ENCODE measurements at places on chromosomes 4 and X.
A peak's percentile ranks its signal among the peaks of the same experiment; 100 is the strongest.

- no peak for DNase-seq
Observed at GRCh38 chrX:44189116-44189515, 154.4 kb downstream of the EFHC2 start.

- DNase-seq: peak; percentile 51
Observed at GRCh38 chrX:77899081-77899828, at the start of gene COX7B. Gene COX7B (plus strand): TSS chrX:77899468. CDS start chrX:77899554, 86 bp downstream.

DNA sequence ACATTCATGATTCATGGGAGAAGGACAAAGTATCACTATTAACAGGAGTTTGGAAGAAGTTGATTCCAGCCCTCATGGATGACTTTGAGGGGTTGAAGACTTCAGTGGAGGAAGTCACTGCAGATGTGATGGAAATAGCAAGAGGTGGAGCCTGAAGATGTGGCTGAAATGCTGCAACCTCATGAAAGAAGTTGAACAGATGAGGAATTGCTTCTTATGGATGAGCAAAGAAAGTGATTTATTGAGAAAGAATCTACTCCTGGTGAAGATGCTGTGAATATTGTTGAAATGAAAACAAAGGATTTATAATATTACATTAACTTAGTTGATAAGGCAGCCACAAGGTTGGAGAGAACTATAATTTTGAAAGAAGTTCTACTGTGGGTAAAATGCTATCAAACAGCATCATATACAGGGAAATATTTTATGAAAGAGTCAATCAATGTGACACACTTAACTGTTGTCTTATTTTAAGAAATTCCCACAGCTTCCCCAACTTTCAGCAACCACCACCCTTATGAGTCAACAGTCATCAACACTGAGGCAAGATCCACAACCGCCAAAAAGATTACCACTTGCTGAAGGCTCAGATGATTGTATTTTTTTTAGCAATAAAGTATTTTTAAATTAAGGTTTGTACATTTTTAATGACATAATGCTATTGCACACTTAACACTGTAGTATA, 302.6 kb downstream of the CBLL2 start:
- DNase-seq: no peak

DNA sequence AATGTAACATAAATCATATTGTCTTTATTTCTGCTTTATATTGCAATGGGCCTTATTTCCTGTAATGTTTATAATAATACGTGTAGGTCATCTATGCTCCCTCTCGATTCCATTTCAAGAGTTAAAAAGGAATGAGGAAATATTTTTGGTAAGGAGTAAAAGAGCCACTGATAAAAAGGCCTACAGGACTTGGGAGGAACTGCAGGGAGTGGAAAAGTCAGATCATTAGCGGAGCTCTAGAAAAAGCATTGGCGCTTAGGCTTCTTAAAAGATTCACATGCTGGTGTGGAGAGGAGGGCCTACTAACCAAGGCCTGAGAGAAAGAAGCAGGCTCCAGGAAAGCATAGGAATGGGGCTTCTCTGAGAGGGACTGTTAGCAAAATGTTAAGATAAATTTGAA, 82.9 kb upstream of the PNPLA4 start:
- DNase-seq: no peak

DNA sequence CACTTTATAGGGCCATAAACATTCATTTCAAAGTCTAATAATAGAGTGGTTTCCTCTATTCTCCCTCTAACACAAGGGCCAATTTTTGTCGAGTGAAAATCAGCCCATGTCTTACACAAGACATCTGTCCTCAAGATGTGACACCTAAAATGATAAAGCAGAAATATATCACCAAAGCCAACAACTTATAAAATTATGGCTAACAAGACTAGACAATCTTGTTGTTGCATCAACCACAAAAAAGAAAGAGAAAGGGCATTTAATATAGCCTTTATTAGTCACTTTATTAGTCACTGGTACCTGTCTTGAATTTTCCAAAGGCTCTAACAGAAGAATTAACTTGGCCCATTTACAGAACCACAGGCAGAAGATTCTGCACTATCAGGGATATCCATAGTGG, 161.6 kb downstream of the SMIM20 start:
- DNase-seq: no peak

GRCh38 chrX:23884427-23885024, 23.2 kb downstream of the APOO start:
- DNase-seq: no peak

GRCh38 chrX:124242131-124242530, 90.3 kb upstream of the TEX13D start:
- no peak for DNase-seq

GRCh38 chr4:167117273-167117672, 117.0 kb downstream of the SPOCK3 start:
- no peak for DNase-seq

DNA sequence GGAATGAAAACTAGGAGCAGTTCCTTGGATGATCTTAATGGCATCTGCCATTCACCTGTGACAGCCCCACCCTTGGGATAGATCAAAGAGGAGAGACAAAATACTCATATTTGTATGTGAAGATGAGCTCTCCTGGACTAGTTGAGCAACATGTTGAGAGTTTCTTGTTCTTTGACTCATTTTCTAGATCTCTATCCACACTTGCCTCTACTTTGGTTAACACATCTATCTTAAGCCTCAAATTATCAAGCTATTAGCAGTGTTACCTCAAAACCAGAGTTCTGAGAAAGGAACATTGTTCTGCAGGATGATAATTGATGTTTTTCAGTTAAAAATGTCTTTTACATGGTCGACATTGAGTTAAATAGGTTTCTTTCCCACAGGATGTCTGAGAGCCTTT, 94.2 kb upstream of the TEX13D start:
- DNase-seq: no peak

DNA sequence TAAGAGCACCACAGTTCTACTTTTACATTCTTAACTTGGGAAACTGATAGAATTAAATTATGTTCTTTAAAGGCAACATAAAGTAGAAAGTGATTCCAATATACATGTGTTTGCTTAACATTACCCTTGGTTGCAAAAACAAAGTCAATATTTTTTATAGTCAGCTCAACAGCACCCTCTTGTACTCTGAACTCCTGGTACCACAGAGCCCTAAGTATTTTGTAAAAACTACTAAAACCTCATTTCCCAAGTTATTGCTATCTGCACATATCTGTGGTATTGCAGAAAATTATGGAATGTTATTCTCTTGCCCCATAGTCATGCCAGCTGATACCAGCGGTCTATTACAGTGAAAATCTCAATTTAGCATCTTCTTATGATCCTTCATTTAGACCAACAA, 2.9 kb downstream of the KIF4A start:
- no peak for DNase-seq

DNA sequence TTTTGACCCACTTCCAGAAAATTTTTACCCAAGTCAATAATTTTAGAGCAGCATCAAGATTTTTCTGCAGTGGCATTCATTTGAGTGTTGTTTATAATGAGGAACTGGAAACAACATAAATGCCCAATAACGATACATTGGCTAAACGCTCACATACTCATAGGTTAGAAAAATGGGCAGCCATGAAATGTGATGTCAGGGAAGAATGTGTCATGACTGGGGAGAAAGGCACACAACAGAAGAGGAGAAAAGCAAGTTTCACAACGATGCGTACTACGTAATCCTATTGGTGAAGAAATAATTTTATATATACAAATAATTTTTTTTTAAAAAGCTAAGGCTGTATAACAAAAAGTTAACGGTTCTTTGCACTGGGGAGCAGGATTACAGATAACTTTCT, 33.6 kb upstream of the MAP3K15 start:
- no peak for DNase-seq

DNA sequence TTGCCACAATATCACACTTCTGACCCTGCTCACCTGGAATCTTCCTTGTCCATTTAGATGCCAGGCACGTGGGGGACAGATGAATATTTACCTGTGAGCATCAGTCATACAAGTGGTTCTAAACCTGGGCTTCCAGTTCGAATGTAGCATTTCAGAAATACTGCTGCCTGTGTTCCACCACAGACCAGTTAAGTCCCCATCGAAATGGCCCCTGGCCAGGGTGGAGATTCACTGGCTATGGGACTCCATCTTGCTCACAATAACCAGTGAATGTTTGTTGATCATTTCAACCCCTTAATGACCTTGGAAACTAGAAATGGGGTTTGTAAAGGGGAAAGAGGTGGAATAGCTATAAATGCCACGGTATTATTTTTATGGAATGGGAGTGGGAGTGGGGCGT, 73.8 kb downstream of the CLDN34 start:
- DNase-seq: no peak

DNA sequence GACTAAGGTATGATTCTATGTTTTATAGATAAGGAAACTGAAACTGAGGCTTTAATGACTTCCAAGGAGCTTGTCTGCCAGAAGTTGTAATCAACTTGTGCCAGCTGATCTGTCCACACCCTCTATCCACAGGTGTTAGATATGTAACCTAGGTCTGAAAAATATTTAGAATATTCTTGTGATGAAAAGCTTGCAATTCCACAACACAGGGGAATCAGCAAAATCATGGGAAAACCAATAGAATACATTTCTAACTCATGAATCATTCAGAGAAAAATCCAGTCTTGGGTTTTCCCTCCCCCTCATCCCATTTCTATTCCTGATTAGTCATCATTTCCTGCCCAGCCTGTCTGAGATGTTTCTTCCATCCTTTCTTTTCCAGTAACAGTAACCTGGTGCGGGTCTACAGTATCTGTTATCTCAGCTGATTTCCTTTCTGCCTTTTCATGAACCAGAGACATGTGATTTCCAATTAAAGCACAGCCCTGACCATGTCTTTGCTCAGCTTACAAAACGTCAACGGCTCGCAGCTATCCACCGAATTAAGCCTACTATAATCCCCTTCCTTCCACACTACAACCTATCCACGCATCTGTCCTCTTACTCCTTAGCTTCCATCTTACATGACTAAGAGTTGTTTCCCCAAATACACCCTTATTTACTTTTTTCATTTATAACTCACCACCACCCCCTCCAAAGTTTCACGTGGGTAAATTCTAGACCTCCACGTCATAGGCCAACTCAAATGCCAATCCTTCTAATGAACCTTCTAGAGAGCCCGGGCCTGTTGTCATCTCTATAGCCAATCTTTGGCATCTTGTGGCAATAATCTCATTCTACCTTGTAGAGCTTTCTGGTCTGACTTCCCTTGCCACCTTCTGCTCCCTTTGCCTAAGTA, 961 bp upstream of the NOCT start:
- peak; percentile 49 for DNase-seq

- DNase-seq: no peak
Observed at GRCh38 chrX:136692271-136692670, 44.3 kb downstream of the CD40LG start.

DNA sequence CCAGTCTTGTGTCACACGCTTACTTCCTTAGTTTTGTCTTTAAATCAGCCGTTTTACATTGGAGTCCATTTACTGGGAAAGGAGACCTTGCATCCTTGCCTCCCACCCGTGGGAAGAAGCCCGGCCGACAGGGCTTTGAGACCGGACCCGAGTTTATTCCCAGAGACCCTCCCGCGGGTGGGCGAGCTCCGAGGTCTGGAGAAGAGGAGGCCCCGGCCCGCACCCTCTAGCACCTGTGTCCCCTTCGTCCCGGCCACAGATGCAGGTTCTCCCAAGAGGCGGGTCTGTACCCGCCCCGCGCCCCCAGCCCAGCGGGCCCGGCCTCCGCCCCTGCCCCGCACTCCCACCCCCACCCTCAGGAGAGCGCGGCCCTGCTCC, 3.8 kb upstream of the SLC26A1 start:
- no peak for DNase-seq

DNA sequence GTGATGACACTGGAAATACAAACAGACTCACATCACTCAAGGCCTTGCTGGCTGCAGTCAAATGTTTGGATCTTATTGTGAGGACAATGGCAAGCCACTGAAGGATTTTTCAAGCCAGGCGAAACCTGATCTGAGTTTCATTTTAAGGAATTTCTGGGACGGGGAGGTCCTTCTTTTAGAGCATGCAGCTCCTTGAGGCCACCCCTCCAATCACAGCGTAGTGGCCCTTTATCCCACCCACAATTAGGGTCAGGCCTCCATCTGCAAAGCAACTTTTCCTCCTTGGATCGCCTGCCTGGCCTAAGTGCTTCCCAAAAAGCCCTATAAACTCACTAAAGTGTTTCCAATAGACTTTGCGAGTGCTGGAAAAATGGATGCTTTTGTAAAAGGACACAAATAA, 115.5 kb downstream of the EFHC2 start:
- DNase-seq: no peak

- no peak for DNase-seq
Observed at GRCh38 chr4:25535278-25535677, 120.4 kb upstream of the SLC34A2 start.

GRCh38 chr4:37839426-37839825, 12.9 kb downstream of the PGM2 start:
- DNase-seq: no peak

GRCh38 chr4:120053911-120054310, 12.7 kb downstream of the MAD2L1 start:
- no peak for DNase-seq

DNA sequence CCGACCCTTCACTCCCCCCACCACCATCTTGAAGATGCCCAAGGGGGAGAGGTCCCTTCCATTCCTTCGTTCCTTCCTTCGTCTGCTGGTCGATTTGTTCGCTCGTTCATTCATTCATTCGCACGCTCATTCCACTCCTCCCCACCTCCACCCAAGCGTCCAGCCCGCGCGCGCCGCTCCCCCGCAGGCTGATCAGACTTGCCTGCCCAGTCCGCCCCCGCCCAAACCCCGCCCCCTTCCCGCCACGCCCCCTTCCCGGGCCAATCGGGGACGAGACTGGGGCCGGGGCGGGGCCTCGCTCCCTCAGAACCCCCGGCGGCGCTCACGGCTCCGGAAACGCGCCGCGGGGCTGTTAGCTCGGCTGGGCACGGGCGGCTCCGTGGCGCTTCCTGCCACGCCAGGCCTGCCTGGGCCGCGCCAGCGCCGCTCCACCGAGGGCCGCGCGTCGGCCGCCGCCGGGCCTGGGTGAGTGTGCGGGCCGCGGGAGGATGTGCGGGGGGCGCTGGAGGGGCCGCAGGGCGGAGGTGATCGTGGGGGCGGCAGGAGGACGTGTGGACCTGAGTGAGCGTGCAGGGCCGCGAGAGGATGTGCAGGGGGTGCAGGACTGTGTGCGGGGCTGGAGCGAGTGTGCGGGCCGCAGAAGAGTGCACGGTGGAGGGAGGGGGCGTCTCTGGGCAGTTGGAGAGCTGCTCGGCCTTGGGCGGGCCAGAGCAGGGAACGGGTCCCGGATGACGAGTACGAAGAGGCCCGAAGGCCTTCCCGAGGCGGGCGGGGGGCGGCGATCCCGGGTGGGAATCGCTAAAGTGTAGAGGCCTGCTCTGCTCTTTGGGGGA, at the start of gene ZNF275:
Gene ZNF275 (plus strand): TSS at position 333 of the 833 bp plus-strand sequence. CDS start 2,527 bp downstream, outside the sequence.
- DNase-seq: peak; percentile 57

- DNase-seq: no peak
Observed at GRCh38 chrX:4925911-4926310, 1212.5 kb upstream of the PRKX start.

GRCh38 chr4:184785813-184786212, 40.0 kb downstream of the ACSL1 start:
- DNase-seq: no peak

- DNase-seq: no peak
Observed at GRCh38 chr4:113945906-113946305, 33.5 kb downstream of the ARSJ start.

- DNase-seq: no peak
Observed at GRCh38 chr4:38684951-38685844, 21.2 kb downstream of the KLF3 start.

- no peak for DNase-seq
Observed at GRCh38 chr4:122156819-122157218, 4.7 kb downstream of the BLTP1 start.

- DNase-seq: no peak
Observed at GRCh38 chr4:174537634-174538033, 15.3 kb upstream of the HPGD start.

GRCh38 chr4:153501578-153501977, 35.4 kb downstream of the TMEM131L start:
- DNase-seq: no peak

- no peak for DNase-seq
Observed at GRCh38 chr4:167119392-167119791, 114.9 kb downstream of the SPOCK3 start.

Measured in T1000 (cell line).